ENCODE measurements at places on chromosomes 1 and 21.

DNA sequence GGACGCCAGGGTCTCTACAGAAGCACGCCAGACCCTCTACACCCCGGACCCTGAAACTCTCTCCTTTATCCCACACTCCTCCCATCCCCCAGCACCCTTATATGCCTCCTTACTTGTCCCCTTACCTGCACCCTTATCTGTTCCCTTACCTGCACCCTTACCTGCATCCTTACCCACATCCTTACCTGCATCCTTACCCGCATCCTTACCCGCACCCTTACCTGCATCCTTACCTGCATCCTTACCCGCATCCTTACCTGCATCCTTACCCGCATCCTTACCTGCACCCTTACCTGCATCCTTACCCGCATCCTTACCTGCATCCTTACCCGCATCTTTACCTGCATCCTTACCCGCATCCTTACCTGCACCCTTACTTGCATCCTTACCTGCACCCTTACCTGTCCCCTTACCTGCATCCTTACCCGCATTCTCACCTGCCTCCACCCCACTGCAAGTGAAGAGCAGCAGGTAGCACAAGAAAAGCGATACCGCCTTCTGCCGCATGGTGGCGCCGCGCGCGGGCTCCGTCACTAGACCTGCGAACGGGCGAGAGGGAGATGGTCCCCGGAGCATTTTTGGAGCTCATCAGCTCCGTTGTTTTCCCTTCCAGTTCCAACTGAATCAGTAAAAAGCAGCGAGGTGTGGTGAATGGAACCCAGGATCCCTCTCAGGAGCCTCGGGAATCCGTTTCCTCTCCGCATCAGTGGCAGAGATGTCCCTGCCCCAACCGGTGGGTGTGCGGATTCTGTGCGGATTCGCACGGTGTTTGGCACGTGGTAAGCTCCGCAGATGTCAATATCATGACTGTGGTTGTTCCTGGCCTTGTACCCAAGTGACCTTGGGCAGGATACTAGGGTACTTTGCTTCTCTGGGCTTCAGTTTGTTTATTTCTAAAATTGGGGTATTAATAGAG, 2.9 kb downstream of the IFI6 start:
- DNase-seq, result peak; percentile 90

- DNase-seq, result no peak
Observed at GRCh38 chr1:150987924-150988323, 5.8 kb downstream of the ANXA9 start.

GRCh38 chr1:71245246-71245645, 164.4 kb upstream of the ZRANB2 start:
- no peak for DNase-seq

- DNase-seq, result no peak
Observed at GRCh38 chr21:35651196-35651595, 409.1 kb downstream of the SETD4 start.

GRCh38 chr21:41378849-41379248, 17.0 kb downstream of the MX2 start:
- no peak for DNase-seq

- no peak for DNase-seq
Observed at GRCh38 chr1:14538335-14538734, 60.1 kb upstream of the KAZN start.

DNA sequence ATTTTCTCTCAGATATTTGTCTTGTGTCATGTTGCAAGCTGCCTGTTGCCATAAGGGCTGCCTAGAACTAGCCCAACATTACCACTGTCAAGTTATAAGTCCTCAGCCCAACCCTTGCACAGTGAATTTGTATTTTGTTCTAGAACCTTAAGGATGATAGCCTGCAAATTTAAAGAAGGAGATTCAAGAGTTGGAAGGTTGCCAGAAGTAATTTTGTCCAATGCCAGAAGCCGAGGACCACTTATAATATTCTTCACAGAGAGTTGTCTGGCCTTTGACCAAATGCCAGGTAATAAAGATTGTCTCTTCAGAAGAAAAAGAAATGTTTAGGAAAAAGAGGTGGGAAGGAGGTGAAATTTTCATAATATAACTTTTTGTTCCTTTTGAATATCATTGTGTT, 40.5 kb upstream of the SUCO start:
- DNase-seq, result no peak

- DNase-seq, result no peak
Observed at GRCh38 chr1:116087628-116088027, 23.6 kb upstream of the MAB21L3 start.

DNA sequence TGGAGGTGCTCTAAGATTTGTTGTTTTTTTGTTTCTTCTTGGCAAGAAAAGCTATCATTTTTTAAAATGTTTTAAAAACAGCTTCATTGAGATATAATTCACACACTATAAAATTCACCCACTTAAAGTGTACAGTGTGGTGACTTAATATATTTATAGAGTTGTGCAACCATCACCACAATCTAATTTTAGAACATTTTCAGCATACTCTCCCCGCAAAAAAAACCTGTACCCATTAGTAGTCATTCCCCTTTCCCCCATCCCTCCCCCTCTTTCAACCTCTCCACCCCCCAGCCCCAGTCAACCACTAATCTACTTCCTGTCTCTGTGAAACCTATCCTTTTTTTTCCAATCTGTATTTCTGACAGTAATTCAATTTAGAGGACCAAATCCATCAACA, 30.6 kb downstream of the ZC3H11B start:
- DNase-seq, result no peak

DNA sequence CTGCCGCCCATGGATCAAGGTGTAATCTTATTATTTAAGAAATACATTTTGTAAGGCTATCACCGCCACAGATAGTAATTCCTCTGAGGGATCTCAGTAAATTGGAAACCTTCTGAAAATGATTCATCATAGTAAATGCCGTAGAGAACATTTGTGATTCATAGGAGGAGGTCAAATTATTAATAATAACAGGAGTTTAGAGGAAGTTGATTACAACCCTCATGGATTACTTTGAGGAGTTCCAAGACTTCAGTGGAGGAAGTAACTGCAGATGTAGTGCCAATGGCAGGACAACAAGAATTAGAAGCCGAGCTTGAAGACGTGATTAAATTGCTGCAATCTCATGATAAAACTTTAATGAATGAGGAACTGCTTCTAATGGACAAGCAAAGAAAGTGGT, 280.1 kb downstream of the PTPRC start:
- no peak for DNase-seq

DNA sequence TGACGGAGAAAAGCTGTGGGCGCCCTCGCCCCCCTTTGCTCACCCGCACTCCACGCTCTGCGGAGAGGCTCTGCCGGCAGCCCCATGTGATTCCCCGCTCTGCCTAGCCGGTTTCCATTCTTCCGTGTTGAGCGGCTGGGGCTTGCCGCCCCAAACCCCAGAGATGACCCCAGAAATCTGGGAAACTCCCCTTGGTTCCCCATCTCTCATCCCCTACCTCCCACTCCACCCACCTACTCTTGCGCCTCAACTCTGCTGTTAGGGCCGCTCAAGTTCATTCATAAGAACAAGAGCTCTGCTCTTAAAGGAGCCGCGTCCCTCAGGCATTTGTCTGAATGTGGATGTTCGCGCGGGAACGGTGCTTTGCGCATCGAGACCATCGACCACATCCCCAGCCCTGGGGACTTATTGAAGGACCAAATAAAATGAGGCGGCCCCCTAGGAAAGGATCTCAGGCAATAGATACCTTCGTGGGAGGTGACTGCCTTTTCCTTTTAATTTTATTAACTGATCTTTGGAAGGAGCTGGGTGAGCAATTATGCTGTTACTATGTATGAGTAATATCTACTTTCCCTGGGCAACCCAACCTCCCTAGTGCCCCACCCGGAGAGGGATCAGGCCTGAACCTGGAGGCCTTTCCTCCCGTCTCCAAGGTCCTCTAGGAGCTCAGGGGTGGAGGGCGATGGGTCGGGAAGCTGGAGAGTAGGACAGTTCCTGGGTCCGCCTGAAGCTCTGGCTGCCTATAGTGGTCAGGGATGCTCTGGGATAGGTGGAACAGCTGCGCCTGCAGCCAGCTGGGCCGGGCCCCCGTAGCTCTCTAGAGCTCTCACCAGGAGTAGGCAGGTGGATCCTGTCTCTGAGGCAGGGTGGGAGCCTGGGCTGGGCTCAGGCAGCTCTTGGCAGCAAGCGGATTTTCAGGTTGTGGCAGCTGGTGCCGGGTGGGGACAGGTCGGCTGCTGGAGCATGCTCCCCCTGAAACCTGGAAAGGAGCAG, 898 bp downstream of the MFSD2A start:
- DNase-seq, result peak; percentile 47

DNA sequence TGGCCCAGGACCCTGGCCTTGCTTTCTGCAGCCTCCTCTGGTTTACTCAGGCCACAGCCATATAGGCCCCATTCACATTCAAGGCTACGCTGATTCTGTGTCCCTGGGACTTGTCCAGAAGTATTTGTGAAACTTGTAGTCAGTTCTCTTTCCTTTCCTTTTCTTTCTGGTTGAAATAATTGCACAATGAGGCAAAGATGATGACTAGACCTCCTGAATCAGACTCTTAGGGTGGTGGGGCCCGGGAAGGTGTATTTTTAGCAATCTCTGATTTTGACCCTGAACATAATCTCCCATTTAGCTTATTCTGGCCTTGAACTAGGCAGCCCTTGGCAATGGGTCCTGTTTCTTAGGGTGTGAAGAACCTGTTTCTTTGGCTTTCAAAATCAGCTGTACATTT, 39.9 kb downstream of the STUM start:
- no peak for DNase-seq

DNA sequence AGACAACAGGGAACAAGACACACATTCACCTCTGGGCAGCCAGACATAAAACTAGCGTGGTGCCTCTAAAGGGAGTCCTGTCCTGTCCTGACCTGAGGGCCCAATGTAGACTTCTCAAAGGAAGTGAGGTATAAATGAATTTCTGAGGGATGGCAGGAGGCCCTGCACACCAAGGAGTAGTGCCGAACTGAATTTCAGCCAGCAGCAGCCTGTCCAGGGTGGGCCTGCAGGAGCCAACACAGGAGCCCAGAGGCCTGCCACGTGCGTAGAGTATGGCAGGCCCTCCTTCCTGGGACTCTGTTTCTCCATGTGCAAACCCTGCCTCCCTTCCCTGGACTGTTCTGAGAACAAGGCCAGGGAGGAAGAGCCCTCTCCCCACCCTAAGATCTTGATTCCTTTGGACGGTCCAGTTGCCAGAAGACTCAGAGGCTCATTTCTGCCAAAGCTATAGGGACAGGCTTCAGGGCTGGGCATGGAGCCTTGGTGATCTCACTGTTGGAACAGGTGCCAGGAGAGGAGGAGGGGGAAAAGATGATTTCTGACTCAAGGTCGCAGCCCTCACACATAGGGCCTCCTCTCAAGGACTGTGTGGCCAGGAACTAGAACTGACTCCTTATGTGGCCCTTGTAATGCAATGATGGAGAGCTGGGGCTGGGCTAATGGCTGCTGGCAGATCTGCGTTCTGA, 1.8 kb upstream of the FABP3 start:
- no peak for DNase-seq

- no peak for DNase-seq
Observed at GRCh38 chr1:234722270-234722704, 112.3 kb upstream of the IRF2BP2 start.

- DNase-seq, result no peak
Observed at GRCh38 chr1:194296201-194296600, 1109.8 kb upstream of the B3GALT2 start.

DNA sequence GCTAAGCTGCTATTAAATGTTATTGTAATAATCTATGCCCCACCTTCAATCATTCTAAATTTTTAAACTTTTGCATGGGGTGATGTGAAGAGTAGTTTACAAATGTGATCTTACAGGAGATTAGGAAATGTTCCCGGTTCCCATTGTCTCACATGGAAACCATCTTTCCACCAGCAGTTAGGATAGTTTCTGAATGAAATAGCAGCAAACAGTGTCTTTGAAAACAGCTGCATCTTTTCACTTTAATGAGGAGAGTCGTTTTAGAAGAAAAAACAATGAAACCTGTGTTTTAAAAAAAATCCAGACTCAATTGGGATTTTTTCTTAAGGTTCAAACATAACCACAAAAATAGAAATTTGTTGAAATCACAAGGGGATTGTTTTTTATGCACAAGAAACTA, 134.2 kb downstream of the TLR5 start:
- no peak for DNase-seq

DNA sequence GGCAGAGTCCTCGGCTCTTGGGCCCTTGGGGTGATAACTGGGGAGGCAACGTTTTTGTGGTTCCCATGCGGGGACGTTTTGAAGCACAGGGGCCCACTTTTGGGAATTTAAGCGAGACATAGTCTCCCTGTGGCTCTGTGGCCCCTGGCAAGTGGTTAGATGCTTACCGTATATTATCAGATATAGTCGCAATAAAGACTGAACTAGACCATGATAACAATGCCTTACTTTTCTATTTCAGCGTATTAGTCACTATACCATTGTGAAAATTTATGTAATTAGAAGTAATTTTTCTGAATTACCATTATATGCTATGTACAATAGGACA, 538 bp upstream of the RCAN1 start:
- DNase-seq, result no peak

- no peak for DNase-seq
Observed at GRCh38 chr21:14748662-14749061, 202.5 kb upstream of the SAMSN1 start.

- no peak for DNase-seq
Observed at GRCh38 chr1:116972674-116973030, 28.9 kb upstream of the CD101 start.

- no peak for DNase-seq
Observed at GRCh38 chr21:21860888-21861287, 862.7 kb downstream of the NCAM2 start.

DNA sequence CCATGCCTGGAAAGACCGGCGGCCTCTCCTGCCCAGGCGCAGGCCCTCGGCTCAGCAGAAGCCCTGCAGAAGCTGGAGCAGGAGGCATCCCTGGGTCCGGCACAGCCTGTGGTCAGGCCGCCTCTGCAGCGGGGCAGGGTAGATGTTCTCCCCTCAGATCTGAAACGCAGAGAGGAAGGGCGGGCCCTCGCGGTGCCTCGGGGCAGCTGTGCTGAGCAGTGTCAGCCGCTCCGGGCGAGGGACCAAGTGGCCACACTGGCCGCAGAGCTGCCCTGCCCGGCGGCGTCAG, 175.3 kb upstream of the ARHGEF16 start:
- no peak for DNase-seq

GRCh38 chr1:32948905-32949304, 15.7 kb downstream of the RNF19B start:
- no peak for DNase-seq

GRCh38 chr1:226560243-226560642, 11.7 kb downstream of the STUM start:
- no peak for DNase-seq

GRCh38 chr1:110524311-110525248, 5.6 kb upstream of the KCNA10 start:
- peak; percentile 31 for DNase-seq

DNA sequence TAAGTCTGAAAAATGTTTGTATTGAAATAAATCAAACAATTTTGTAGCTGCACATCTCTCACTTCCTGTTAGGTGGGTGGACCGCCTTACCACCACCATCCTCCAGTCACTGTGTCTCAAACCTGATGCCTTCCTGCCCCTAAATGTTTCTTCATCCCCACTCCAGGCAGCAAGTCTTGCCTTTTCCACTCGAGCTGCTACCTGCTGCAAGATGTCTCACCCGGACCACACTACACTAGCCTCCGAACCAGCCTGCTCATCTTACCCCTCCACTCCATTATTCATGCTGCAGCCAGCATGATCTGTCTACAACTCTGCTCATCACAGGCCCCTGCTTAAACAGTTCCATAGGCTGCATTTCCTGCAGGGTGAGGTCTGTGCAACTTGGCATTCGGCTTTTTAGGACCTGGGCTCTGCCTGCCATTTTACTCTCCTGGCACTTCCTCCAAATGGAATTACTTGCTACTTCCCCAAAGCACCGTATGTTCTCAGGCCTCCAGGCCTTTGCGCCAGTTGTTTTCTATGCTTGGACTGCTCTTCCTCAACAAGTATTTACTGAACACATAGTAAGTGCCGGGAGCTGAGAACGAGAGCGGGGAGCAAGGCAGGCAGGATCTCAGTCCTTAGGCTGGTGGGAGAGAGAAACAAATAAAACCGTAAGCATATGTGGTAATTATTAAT, 5.2 kb upstream of the SF3A3 start:
- DNase-seq, result no peak

Measured in activated naive CD4-positive, alpha-beta T cell treated with anti-CD3 and anti-CD28 coated beads, Interleukin-2, amount 50 U/mL, for 16 hours (primary cell).